Fibroblast of skin of back (primary cell): ENCODE measurements at places on chromosomes 5 and 9.

DNA sequence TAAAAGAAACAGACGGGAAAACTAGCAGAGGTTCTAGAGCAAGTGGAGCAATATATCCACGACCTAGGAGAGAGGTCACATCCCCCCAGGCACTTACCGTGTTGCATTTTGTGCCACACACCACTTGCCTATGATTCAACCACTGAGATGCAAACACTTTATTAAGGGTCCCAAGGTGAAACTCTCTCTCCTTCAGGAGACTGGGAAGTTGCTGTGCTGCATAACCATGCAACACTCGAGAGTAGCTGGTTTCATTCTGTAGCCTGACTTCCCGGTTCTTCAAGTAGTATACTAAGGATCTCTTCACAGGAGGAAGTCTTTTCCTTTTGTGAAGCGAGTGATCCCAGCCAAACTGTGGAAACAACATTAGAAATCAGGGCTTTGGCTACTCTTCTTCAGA lies 1.6 kb downstream of the DCAF12 start:
- DNase-seq, result no peak

DNA sequence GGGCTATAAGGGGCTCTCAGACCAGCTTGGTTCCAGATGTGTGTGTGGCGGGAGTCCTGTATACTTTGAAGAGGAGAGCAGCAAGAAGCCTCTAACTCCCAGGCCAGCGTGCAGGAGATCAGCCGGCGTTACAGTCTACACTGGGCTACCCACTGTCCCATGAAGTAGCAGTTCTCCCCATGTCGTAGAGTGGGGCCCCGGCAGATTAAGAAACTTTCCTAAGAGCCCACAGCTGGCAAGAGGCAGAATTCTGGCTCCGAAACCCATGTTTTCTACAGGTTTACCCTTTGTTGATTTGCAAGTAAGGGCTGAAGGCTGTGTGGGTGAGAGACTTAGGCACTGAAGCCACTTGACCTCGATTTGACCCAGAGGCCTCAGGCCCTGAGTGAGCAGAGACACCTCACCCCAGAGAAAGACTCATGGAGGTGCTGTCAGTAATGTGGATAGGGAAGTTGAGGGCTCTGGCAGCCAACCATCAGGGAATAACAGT lies 881 bp upstream of the B4GALT1 start:
- no peak for DNase-seq

DNA sequence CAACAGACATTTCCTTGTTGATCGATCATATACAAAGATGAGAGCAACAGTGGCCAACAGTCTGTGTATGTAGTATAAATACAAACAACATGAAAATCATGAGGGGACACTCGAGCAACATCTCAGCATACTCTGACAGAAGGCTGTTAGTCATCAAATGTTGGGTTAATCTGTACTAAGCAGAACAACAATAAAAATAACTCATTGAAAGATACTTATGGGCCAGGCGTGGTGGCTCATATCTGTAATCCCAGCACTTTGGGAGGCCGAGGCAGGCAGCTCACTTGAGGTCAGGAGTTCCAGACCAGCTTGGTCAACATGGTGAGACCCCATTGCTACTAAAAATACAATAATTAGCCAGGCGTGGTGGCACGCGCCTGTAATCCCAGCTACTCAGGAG lies 67.3 kb downstream of the SCAI start:
- DNase-seq, result no peak

DNA sequence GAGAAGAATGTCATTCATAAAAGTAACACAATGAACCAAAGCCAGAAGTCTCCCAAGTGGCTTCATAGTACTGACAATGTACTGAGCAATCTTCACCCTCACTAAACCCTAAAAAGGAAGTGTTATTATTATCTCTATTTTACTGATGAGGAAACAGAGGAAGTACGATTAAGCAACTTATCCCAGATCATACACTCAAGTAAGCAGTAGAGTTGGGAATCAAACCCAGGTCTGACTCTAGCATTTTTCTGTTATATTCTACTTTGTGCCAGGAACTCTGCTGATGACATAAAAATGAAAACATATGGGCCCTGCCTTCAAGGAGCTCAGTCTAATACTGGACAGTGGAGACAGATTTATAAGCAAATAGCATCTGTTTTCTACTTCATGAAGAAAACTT lies 109.2 kb downstream of the RAPGEF6 start:
- no peak for DNase-seq

DNA sequence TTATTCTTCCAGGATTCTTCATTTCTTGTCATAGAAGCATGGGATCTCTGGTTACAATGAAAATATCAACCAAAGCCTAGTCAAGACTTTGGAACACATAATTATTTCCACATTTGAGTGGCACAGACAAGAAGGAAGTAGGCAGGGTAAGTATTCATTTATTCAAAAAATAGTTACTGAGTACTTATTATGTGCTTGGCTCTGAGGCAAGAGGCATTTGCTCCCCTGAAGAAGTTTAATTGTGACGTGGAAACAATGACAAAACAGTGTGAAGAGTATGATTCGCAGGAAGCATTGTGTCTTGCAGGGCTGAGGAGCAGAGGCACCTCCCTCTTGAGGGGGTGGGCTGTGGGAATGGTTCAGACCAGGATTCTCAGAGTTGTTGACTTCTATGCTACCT lies 45.0 kb upstream of the TNFSF15 start:
- peak; percentile 73 for DNase-seq

- no peak for DNase-seq
These were observed 97.7 kb upstream of the SMARCA2 start for GRCh38 chr9:1917396-1917935.

DNA sequence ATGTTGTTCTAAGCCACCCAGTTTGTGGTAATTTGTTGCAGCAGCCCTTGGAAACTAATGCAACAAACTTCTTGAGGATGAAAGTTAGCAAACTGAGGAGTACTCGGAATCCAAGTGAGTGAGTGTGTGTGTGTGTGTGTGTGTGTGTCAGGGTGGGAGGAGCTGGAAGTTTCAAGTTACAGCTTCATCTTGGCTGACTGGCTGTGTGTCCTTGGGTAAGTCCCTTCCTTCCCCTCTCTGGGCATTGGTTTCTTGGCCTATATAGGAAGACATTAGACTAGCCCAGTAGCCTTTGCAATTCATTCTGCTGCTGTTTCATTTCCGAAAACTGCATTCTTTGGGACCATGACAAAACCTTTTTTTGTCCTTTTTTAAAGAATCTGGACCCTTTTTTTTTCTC lies 157.2 kb downstream of the MELK start:
- no peak for DNase-seq

- DNase-seq, result no peak
These were observed 475.5 kb downstream of the SPATA31A7 start for GRCh38 chr9:61665330-61665751.

DNA sequence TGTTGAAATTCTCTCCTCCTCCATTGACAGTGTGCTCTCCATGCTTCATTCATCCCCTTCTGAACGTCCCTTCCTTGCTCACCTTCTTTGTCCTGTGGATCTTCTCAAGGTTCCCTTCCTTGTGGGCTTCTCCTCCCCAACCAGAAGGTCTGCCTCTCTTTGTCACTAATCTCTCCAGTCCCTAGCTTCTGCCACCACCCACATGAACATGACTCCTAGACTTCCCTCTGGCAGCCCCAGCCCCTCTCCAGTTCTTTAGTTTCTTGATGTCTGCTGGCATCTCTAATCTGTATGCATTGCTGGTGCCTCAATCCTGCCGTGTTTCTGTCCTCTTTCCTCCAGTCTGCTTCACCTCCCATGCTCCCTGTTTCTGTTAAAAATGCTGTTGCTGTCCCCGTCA lies 79.3 kb downstream of the ARHGAP26 start:
- DNase-seq, result no peak

- DNase-seq, result peak; percentile 1
These were observed 195.8 kb upstream of the CDH6 start for GRCh38 chr5:30997681-30998080.

GRCh38 chr5:93355691-93356090 lies 225.3 kb downstream of the NR2F1-AS1 start:
- DNase-seq, result no peak

- no peak for DNase-seq
These were observed 156.5 kb downstream of the PJA2 start for GRCh38 chr5:109253262-109253661.

GRCh38 chr9:128416014-128416413 lies 4.6 kb upstream of the CERCAM start:
- DNase-seq, result no peak

DNA sequence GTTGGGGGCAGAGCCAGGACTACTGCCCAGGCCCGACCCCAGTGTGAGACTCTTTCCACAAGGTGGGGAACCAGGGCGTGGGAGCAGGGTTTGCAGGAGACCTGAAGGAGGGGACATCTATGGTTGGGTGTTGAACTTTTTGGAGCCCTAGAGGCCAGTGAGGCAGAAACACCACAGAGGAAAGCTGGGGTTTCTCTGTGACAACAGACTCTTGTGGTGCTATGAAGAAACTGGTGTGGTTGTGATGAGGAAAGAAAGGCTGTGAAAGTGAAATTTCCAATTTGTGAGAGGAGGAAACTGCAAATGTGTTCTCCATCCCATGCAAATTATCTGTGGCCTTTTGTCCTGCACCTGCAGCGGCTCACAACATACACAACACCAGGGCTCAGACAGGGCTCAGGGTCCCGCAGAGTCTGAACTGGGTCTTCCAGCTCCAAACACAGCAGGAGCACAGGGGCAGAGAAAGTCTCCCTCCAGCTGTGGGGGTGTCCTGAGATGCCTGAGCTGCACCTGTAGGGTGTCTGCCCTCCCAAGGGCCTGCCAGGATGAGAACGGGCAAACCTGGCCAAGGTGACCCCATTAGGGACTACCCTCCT lies 51.4 kb upstream of the GRHPR start:
- DNase-seq, result no peak

- no peak for DNase-seq
These were observed 33.7 kb downstream of the HAVCR1 start for GRCh38 chr5:157025093-157025698.

GRCh38 chr5:12659686-12660085 lies 755.4 kb upstream of the CTNND2 start:
- DNase-seq, result no peak

DNA sequence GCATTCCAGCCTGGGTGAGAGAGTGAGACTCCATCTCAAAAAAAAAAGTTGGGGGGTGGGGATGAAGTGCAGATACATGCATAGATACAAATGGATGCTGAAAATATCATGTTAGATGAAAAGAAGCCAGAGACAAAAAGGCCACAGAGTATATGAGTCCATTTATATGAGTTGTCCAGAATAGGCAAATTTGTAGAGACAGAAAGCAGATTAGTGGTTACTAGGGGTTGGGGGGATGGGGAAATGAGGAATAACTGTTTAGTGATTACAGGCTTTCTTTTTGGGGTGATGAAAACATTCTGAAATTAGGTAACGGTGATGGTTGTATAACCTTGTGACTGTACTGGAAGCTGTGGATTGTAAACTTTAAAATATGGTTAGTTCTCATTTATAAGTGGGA lies 13.8 kb upstream of the LHFPL2 start:
- DNase-seq, result no peak

DNA sequence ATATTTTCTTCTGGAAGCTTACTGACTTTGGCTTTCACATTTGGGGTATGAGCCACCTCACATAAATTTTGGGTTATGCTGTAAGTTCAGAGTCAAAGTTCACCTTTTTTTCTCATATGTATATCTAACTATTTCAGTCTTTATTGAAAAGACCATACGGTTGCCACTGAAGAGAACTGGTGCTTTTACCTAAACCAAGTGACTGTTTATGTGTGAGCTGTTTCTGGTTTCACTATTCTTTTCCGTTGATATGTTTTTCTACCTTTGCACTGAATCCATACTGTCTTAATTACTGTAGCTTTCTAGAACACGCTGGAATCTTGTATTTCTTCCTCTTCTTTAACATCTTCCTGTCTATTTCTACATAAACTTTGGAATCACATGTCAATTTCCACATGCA lies 36.3 kb upstream of the SPINK5 start:
- DNase-seq, result no peak

DNA sequence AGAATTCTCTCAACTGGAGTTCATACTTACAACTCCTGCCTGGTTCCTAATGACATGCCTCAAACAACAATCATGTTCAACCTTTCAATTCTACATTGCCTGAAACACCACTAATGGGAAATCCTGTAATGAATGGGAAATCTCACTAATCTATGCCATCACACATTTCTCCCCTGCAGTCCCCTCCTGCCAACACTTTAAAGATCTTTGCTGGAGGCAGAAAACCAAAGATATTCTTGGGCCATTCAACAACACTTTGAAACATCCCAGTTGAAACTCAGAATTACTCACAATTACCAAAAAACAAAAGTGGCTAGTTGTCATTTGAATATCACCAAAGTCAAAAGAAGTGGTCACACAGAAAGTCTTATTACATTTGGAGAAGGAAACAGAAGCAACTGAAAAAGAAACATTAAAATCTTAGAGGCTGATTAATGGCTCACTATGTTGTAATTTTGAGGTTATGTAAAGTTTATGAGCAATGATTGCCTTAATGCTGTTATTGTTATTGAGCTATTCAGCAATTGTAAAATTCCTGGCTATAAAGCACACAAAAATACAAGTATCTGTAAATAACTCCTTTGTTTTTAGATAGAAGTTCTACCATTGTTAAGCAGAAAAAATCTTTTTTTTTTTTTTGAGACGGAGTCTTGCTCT lies 313.4 kb upstream of the SLC30A5 start:
- no peak for DNase-seq

- peak; percentile 25 for DNase-seq
These were observed 49.4 kb downstream of the ITGA1 start for GRCh38 chr5:52837068-52837467.

- DNase-seq, result no peak
These were observed 133.6 kb downstream of the ADAMTS2 start for GRCh38 chr5:179211631-179212030.

- no peak for DNase-seq
These were observed 69.8 kb upstream of the SLC1A3 start for GRCh38 chr5:36536616-36537005.

GRCh38 chr9:128067645-128068385 lies at the start of gene SLC25A25:
Gene SLC25A25 (plus strand): TSS chr9:128068232. CDS start chr9:128068320, 88 bp downstream.
- DNase-seq, result peak; percentile 99

- DNase-seq, result peak; percentile 82
These were observed 1.5 kb downstream of the COL27A1 start for GRCh38 chr9:114156657-114157421.

- DNase-seq, result no peak
These were observed 128.2 kb upstream of the TMEM161B start for GRCh38 chr5:88396751-88397281.

GRCh38 chr5:6279607-6280006 lies 98.7 kb downstream of the MED10 start:
- no peak for DNase-seq

- no peak for DNase-seq
These were observed 61.0 kb downstream of the DAPK1 start for GRCh38 chr9:87558606-87559190.

DNA sequence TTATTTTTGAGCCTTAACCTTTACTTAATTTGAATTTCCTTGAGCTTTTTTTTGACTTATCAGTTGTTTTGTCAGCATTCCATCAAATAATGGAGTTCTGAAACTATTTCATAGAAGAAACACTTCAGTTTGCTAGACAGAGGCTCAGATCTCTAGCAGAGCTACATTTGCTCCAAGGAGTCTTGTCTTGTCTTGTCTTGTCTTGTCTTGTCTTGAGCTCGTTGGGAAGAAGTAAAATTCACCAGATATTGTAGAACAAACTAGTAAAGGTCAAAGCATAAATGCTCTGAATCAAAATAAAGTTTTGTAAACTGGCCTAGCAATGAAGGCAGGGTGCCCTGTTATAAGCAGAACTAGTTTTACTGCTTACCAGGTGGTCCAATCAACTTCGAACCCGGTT lies 33.5 kb downstream of the RAB24 start:
- DNase-seq, result no peak
